ENCODE measurements at places on chromosomes 4 and X.

DNA sequence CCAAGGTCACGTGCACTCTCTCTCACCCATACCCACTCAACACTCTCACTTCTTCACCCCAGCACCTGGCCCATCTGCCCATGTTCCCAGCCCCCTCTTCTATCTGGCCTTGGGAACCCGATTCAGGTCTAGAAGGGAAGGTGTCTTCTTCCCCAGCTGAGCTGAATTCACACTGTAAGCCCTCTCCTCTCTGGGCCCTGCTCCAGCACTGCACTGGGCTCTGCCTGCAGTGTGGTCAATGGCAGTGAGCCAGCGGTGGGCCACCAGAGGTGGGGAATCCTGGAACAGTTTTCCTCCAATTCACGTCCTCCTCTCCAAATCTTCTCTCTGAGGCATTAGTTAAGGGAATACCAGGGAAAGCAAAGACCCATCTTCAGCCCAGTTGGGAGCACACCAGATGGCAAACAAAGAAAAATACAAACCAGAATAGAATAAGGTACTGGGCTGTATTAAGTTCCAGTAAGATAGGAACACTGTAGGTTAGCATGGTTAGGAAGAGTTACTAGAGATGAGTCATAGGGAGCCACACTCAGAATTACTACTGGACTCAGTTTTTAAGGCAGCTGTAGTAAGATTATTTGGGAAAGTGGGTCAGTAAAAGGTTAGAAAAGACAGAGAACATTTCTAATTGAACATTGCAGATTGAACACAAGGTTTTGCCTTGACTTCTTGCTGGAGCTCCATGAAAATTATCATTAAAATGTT, 5.0 kb downstream of the AWAT2 start:
- DNase-seq, result no peak

GRCh38 chr4:1632109-1633104, 51.7 kb downstream of the FAM53A start:
- no peak for DNase-seq

- no peak for DNase-seq
Measured at GRCh38 chr4:20017777-20018115, 234.0 kb upstream of the SLIT2 start.

GRCh38 chrX:155645180-155645579, 32.4 kb upstream of the TMLHE start:
- no peak for DNase-seq

DNA sequence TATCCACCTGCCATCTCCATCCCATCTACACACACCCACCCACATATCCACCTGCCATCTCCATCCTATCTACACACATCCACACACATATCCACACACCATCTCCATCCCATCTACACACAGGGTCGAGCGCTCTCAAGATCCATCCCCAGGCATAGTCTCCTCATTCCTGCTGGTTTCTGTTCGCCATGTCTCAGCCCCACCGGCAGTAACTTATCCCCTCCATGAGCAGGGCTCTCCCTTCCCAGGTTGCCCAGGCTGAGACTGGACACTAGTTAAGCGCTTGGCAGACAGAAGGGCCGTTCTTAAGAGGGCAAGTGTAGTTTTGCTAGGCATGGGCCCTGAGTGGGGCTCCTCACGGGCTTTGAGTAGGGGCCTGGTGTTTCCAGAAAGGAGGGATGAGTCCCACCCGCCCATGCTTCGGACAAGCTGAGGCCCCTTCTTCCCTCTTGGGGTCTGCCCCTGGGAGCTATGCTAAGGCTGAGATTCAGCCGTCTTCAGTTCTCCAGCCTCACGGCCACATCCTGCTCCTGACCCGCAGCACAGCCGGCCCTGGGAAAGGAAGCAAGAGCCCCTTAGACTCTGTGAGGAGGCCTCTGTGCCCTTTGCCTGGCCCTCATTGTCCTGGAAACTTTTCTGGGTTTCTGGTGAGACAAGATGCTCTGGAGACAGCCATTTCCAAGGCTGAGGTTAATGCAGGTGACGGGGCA, 20.4 kb downstream of the TMEM271 start:
- DNase-seq, result no peak

GRCh38 chr4:99754756-99755155, 61.9 kb upstream of the DAPP1 start:
- peak; percentile 69 for DNase-seq

- no peak for DNase-seq
Measured at GRCh38 chr4:98230961-98231360, 30.2 kb upstream of the RAP1GDS1 start.

DNA sequence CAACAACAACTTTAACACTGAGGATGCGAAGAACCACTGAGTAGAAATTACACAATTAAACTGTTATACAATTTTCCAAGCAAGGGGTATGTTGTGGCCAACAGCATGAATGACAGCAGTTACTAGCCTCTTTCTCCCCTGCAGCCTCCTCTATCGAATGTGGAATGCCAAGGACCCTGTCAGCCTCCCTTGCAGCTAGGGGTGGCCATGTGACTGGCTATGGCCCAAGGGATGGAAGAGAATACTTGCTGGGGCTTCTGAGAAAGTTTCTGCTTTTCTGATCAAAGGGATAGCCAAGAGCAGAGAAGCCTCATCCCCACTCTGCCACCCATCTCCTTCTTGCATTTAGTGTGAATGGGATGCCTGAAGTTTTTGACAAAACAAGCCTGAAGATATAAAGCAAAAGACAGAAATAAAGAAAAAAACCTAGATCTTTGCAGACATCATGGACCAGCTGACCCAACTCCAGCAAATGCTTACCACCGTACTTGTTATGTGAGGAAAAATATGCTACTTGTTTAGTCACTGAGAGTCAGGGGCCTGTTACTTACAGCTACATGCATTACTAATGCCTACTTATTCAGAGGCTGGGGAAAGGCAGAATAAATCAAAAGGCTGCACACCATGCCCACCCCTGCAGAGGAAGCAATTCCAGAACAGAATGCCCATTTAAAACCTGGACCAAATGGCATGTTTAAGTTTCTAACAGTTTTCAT, 32.0 kb downstream of the DCTD start:
- DNase-seq, result no peak

DNA sequence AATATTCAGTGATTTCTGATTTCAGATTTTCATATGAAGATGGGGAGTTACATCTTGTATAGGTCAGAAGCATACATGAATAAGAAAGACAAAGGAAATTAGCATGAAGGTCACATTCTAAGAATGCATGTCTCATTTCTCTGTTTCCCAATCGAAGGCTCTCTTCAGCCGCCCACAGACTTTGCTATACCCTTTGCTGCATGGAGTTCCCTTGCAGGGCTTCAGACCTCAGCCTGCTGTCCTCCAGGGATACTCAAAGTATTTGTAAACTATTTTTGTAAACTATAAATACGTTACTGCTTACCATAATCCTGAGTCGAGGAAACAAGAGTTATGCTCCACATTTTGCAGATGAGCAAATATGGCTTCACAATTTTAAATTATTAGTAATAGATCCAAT, 738.4 kb downstream of the PCDH18 start:
- DNase-seq, result no peak

- DNase-seq, result no peak
Measured at GRCh38 chr4:187188118-187188517, 464.5 kb upstream of the FAT1 start.

- no peak for DNase-seq
Measured at GRCh38 chr4:145956288-145956890, 17.8 kb upstream of the ZNF827 start.

- DNase-seq, result no peak
Measured at GRCh38 chr4:105236202-105236915, 89.7 kb downstream of the TET2 start.

GRCh38 chrX:10041383-10041782, 74.2 kb downstream of the CLDN34 start:
- no peak for DNase-seq

- DNase-seq, result no peak
Measured at GRCh38 chrX:103941201-103941975, 21.0 kb upstream of the TMSB15B start.

- DNase-seq, result no peak
Measured at GRCh38 chr4:186248643-186249042, 17.3 kb upstream of the F11 start.

- DNase-seq, result no peak
Measured at GRCh38 chr4:77121736-77122240, 35.2 kb upstream of the CCNG2 start.

DNA sequence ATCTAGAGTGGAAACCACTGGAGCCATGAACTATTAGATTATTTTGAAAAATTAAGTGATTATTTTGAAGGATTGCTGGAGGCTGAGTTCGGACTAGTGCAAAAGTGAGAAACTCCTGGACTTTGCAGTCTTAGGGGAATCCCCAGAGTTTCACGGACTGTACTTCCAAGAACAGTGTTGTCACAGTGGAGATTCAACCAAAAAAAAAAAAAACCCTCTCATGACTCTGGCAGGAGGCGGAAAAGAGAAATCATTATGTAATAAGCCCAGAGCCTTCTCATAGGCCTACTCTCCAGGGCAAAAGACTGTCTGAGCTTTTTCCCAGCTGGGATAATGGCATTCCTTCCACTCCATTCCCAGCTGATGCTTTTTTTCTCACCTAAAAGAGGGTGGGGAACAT, 16.8 kb upstream of the C4orf51 start:
- DNase-seq, result no peak

DNA sequence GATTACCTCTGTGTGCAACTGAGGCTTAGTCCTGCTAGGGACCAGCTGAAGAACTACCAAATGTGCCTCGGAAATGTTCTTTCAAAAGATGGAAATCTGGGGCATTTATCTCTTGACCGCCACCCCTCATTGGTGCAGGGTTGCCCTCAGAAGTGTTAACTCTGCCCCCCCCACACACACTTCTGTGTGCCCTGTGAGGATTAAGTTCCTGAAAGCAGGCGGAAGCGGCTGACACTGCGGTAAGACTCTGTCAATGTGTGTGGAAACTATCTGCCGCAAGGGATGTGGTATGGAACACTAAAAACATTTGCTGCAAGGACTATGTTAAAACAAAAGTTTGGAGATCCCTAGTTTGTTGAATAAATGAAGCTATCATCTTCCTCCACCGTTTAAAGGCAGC, 106.9 kb upstream of the NDP start:
- no peak for DNase-seq

DNA sequence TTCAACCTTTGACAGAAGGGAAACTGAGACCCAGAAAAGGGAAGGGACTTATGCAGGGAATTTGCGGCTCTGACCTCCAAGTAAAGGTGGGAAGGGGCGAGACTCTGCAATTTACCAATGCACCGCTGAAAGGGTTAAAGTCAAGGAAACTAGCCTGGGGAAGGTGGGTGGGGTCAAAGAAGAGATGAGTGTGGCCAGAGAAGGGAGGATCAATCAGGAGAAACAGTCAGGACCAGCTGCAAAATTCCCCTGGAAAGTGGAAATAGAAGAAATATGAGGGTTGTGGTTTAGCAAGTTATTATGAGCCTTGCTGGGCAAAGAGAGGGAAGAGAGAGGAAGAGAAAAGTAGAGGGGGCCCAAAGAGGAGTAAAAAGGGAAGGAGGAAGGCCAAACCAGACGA, 30.5 kb downstream of the STARD8 start:
- no peak for DNase-seq

DNA sequence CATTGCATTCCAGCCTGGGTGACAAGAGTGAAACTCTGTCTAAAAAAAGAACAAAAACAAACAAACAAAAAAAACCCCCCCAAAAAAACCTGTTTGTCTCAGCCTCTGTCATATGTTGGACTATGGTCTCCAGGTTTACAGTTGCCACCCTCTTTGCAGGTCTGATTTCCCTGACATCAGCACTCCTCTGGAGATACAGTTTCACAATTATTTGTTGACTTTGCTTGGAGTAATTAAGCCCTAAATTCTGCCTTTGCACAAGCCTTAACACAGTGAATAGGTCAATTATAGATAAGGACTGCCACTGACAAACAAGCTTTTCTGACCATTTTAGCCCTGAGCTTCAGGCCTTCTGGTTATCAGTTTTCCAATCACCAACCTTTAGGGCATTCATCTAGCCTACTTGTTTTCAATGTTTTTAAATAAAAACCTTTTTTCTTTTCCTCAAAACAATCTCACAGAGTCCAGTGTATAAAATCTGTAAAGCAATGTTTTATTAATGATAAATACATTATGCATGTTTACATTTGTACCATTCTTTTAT, 20.4 kb upstream of the MAPK10 start:
- no peak for DNase-seq

GRCh38 chr4:47415719-47416118, 47.8 kb downstream of the COMMD8 start:
- DNase-seq, result no peak

- no peak for DNase-seq
Measured at GRCh38 chr4:111330786-111331185, 707.9 kb upstream of the PITX2 start.

DNA sequence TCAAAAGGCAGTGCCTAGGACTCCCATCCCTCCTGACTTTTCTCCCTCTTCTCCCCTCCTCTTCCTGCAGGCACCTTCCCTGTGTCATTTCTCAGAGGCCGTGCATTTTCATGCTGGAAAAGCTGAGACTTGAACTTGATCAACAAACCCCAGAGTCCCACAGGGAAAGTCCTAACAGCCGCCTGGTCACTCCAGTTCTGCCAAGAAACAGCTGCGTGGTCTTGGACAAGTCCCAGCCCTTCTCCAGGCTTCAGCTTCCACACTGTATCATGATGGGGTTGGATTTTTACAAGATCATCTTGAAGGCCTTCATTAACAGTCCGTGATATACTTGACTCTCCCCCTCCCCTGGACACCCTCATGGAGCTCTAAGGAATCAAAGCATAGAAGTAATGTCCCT, 366.0 kb downstream of the BCOR start:
- no peak for DNase-seq

DNA sequence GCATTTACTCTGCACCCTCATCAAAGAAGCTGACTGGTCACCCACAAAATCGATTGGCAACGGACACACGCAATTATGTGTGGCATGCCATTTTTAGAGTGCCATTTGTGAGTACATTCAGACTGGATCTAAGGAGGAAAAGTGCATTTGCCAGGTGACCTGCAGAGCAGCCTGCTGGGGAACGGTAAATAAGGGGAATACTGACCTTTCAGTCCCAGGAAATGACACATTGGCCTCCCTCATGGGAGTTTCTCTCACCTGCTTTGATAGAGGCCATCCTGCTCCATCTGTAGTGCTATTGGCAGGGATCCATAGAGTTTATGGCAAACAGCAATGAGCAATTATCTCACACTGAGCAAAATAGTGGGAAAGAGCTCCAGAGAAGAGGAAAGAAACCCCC, 127.8 kb downstream of the DDX53 start:
- DNase-seq, result no peak

DNA sequence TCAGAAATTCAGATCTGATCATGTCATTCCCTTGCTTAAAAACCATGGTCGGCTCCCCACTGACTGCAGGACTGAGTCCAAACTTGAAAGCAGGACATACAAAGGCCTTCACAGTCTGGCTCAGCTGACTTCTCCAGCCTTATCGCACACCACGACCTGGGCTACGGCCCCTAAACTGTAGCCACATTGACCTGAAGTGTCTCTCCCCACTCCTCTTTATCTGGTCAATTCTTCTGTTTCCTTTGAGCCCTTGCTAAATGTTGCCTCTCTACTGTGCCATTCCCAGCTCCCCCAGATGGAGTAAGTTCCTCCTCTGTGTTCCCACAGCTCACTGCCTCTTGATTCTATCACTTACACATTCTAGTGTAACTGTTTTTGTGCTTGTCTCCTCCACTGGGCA, 60.5 kb upstream of the CITED1 start:
- no peak for DNase-seq

GRCh38 chr4:78669453-78669852, 106.7 kb upstream of the BMP2K start:
- DNase-seq, result no peak

GRCh38 chr4:36757580-36758311, 476.3 kb downstream of the DTHD1 start:
- DNase-seq, result no peak
